ENCODE measurements at places on chromosomes 7 and 10.

GRCh38 chr7:98551611-98552273 lies 65.3 kb upstream of the NPTX2 start:
- DNase-seq, result no peak

GRCh38 chr7:23474829-23475575 lies 4.7 kb upstream of the IGF2BP3 start:
- DNase-seq, result no peak

- DNase-seq, result no peak
Measured at GRCh38 chr7:151802469-151802846, 74.5 kb downstream of the PRKAG2 start.

DNA sequence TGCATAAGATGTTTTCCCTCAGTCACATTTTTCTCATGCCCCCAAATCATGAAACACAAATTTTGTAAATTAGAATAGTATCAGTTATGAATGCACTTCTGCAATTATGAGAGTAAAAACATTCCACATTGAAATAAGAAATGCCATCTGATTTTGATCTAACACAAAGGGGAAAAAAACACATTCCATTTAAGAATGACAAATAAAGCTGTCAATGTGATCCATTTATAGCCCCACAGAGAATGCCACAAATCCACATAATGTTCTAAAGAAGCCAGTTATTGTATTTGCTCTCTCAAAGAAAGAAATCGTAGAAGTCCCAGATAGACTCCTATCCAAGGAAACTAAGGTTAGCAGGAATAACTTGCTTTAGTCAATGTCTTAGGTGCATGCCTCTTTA lies 48.7 kb upstream of the RHOBTB1 start:
- no peak for DNase-seq

GRCh38 chr10:91713461-91714072 lies 80.7 kb upstream of the PPP1R3C start:
- DNase-seq, result no peak

GRCh38 chr7:90645784-90646183 lies 49.7 kb downstream of the CDK14 start:
- no peak for DNase-seq

- no peak for DNase-seq
Measured at GRCh38 chr7:89695241-89695640, 459.0 kb upstream of the STEAP1 start.

DNA sequence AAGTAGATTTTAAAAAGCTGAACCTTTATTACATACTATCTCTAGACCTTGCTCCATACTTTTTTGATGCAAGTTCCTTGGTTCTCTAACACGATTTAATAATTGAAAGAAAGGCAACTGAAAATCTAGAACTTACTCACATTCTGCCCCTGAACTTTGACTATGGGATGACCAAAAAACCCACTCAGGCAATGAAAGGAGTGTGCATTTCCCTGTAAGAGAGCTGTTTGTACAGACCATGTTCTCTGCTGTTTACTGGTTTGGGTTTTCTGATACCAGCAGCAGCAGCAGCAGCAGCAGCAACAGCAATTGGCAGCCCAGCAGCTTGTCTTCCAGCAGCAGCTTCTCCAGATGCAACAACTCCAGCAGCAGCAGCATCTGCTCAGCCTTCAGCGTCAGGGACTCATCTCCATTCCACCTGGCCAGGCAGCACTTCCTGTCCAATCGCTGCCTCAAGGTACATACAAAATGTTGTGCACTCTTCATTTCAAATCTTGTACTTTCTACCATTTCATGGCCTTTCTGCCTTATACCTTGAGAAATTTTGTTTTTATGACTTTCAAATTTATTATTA lies 216.7 kb downstream of the FOXP2 start:
- DNase-seq, result peak; percentile 23

DNA sequence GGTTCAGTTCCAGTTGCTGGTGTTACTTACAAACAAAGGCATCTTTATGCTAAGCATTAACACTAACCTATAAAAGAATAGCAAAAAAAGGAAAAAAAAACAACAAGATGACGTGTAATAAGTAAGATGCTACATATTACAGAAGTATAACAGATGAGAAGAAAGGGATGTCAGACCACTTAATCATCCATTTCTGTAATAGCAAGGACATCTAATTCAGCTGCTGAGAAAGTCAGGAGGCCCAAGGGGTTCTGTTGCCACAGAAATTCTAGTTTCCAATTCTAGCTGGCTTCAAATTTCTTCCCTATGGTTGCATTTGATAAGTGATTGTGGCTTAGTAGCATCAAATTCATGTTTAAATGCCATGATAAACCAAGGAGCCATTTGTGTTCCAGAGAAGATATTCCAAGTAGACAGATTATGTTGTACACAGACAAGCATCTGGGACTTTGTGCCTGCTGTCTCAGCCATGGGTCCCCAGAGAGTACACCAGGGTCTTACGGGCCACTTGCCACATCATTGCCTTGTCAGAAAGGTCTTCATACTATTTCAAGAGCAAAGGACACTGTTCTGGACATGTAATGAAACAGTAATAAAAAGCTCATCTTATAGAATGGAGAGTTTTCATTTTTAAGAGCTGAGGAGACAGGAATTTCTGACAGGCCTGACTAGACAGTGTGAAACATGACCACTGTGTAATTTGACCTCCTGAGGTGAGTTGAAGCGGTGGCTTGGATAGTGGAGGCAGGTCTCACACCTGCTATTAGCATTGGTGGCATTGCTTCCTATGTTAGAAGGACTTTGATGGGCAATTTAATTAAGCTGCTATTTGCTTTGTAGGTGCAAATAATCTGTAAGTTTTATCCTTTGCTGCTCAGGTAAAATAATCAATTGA lies 4.2 kb upstream of the ASB4 start:
- no peak for DNase-seq

DNA sequence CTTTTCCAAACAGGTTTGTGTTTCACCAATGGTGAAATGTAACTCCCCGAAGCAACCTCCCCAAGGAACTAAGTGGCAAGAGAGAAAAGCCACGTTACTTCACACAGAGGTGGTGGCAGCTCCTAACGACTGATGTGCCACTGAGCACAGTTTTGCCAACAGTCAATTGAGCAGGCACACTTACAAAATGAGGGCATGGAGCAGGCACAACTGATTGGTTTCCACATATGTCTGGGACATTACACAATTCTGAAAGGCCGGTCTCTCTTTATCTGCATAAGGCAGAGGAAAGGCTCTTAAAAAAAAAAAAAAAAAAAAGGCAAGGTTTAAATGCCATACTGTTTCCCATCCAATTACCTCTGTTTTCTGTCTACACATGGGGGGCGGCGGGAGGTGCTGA lies 86.7 kb downstream of the GFRA1 start:
- no peak for DNase-seq

DNA sequence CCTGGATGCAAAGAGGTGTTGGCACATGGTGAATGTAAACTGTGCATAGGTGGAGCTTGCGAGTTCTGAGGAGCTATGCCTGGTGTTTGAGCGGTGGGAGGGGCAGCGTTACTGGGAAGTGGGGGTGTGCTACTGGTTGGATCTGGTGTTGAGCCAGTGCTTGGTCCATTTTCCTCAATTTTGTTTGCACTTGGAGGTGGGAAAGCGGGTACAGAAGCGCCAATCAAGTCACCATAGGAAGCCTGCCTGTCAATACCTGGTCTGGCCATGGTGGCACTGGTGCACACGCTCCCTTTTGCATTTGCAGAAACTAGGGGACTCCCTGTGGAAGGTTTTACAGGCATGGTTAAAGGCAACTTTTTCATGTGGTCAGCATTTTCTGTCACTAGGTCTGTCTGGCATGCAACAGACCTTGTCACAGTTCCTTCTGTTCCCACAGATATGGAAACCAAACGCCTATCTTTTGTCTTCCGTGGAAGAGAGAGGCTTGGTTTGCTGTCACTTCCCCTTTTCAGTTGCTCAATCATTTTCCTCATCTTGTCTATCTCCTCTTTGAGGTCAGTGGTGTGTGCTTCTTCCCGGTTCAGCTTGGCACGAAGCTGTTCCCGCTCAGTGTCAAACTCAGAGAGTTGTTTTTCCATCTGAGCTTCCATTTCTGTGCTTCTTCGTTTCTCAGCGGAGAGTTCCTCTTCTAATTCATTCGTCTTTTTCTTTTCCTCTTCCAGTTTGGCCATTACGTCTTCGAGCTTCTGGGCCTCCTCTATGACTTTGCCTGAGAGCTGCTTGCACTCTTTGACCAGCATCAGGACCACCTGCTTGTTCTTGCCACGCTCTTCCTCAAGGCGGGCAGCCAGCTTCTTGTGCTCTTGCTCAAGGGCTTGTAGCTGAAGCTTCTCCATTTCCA lies 81.1 kb downstream of the CTTNBP2 start:
- no peak for DNase-seq

GRCh38 chr10:14191871-14192270 lies 138.9 kb downstream of the FRMD4A start:
- DNase-seq, result no peak

DNA sequence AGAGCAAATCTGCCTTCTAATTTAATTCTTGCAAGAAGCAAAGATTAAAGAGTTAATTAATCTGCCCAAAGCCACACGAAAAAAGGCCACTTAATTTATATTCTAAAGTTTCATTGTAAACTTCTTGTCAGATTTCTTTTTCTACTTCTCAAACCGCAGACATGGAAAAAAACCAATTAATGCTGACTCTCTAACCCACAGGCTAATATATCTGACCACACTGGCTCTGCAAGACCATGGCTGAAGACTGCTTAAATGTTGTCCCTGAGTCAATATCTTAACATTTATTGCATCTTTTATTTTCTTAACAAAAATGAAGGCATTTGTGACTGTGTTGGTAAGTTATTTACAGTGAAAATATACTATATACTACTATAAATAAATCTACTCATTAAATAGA lies 234.0 kb upstream of the SP8 start:
- no peak for DNase-seq

DNA sequence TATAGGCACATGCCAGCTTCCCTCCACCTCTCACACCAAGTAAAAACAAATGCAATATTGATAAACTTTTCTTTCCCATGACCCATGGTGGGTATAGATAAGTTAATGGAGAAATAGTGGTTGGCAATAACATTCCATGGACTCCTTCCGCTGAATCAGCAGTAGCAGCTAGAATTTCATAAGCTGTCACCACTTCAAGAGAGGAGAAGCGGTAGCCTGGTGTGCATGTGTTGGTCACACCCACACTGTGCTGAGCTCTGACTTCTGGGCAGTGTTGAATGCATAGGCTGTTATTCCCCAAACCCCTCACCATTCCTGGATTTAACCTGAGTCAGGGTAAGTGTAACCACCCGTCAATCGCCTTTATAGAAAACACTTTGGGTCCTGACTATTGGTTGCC lies 32.5 kb upstream of the BMPER start:
- DNase-seq, result no peak

- DNase-seq, result no peak
Measured at GRCh38 chr7:152142976-152143595, 117.6 kb downstream of the GALNT11 start.

DNA sequence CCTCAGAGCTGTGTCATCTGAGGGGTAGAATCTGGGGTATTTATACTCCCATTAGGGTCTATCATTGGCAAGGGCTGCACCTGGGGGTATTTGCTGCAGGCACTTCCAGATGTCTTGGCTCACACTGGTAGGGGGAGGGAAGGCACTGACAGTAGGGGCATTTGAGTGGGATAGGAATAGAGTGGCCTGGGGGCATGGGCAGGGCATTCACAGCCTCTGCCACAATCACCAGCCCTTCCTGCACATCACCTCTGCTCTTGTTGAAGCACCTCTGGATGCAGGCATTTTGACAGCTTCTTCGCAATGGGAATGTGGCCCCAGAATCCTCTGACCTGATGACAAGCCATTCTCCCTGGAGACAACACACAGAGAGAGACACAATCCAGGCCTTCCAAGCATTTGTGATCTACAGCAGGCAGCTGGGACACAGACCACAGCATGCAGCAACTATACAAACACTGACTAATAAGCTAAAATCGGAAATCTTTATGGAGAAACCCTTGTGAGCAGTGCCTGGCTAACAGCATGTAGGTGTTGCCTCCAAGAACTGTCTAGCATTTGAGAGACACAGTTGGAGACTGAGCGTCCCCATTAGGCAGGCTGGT lies 178.5 kb downstream of the KCNMA1 start:
- no peak for DNase-seq

- DNase-seq, result peak; percentile 38
Measured at GRCh38 chr10:70493660-70494234, 15.2 kb downstream of the PALD1 start.

DNA sequence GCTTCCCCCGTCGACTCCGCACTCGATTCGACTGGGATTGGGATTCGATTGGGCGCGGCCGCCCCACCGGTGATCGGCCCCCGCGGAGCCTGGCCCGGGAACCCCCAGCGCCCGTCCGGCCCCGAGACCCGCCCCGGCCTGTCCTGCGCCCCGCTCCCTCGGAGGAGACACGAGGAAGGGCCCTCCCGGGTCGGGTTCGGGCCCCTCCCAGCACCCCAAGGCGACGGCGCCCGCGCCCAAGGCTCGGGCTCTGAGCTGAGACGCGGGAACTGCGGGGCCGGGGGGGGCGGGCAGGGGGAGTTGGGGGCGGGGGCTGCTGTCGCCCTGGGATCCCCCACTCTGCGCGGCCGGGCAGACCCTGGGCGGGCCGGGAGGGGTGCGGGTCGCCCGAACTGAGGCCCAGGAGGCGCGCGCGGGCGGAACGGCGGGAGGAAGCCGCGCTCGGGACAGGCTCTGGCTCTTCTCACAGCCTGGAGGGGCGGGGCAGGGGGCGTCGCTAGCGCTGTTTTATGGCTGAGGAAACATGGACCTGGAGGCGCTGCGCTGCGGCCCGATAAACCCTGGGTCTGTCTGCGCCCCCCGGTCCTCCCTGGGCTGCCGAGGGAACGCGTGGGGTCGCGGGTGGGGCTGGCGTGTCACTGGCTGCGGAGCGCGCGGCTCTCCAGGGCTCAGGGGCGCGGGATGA lies 1.7 kb upstream of the NKX6-2 start:
- DNase-seq, result no peak

DNA sequence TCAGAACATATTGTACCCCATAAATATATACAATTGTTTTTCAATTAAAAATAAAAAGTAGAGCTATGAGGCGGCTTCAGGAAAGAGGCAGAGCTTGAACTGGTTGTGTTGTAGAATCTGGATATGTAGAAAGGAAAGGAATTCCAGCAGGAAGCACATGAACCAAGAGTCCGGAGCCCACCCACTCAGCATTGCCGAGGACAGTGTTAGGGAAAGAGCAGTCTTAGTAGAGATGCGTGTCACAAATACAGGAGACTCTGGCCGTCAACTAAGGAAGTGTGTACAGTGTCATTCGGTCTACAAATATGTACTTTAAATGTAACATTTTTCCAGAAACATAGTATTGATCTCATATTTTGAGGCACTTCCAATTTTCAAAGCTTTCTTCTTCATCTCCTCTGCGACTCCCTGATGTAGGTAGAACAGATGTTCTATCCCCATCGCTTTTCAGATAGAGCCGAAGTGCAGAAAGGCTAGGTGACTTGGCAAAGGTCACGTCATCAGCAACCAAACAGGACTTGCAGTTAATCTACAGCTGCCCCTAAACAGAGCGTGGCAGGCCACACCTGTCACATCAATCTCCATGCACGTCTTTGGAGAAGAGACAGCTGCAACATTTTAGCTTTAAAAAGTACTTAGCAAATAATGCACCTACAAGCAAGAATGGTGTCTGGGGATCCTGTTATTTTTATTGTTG lies 25.3 kb upstream of the GJD4 start:
- DNase-seq, result no peak

GRCh38 chr7:130405003-130405402 lies 24.7 kb downstream of the CPA1 start:
- DNase-seq, result no peak

GRCh38 chr7:23338863-23339262 lies 39.7 kb downstream of the MALSU1 start:
- DNase-seq, result no peak

Data from stomach (tissue), 19 donors.